PC-3 (cell line): ENCODE measurements at places on chromosomes 2 and 18. TPM values are rescaled to one million over a fixed set of nuclear protein-coding genes. Genes with fewer than 3 reads are reported as not detected.

DNA sequence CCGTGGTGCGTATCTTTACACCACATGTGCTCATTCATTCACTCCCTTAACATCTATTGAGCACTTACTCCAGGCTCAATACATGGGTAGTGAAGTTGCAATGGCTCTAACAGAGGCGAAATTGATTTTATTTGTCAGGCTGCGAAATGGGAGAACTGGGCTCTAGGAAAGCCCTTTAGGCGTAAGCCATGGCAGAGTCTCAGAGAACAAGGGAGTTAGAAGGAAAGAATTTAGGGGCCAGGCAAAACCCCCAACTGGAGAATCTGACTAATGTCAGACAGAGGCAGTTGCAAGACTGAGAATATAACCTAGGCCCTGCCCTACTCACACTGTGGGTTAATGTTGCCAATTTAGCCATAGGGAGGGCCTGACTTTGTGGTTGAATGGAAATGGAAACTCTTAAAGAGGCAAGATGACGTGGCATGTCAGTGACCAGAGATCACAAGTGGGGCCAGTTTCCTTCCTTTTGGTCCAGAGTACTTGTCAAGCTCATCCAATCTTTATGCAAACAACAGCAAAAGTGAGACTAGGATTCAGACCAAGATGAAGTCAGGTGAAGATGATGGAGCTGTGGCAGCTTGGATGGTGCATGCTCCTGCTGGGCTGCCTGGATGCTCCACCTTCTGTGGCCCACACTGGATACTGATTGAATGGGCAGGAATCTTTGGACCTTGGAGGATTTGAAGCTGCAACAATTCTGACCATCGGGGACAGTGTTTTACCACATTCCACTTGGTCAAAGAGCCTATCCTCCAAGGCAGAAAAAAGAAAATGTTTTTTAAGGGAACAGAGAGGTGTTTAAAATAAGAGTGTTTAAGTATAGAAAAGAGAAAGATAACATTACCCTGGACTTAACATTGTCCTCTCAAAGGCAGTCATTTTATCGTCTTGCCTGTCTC lies 92.2 kb downstream of the CAPN13 start:
- no peak for DNase-seq

DNA sequence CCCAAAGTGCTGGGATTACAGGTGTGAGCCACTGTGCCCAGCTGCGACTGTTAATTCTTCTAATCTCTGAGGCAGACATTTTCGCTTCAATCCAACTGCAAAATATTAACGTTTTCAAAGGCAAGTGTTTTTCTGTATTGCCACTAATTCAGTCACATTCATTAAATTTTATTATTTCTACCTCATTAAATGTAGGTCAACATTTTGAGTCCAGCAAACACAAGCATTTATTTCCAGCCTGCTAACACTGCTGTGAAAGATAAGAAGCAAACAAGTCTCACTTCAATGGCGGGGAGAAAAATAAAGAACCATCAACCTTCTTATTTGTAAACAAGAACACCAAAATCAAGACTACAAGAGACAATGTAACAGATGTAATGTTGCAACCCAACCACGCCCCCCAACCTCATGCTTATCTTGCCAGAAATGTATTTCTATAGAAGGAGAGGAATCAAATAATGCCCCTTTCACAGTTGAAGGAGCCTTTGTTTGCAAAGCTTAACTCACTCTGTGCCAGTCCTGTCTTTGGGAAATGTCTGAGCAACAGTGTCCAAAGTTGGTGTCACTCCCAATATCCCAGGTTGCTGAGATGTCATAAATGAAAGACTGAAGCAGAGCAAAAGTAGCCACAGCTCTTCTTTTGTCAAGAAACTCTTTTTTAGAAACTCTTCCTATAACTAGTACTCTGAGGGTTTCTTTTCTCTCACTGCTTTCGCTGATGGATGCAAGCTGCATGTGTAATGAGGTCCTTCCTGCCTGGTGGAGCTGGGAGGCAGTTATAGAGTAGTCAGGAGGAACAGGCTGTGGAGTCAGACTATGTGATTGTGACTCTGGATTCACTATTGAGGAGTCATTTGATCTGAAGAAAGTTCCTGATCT lies 8.6 kb downstream of the DOCK10 start:
- DNase-seq = no peak

- DNase-seq = no peak
Observed at GRCh38 chr18:7748251-7749007, 181.3 kb downstream of the PTPRM start.

DNA sequence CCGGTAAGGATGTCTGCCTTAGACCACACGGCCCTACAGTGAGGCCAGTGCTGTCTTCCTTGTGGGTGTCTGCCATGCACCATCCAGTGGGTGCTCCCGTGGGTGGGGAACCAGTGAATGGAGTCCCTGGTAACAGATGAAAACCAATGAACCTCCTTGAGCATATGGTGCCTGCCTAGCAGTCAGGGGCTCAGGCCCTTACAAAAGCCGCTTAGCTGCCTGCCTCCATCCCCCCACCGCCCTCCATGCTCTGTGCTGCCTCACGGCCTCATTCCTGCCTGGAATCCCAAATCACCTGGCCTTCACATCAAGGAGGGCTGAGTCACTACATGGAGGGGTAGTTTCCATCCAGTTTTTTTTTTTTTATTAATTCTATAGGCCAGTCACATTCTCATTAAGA lies 30.8 kb upstream of the TRIB2 start:
- no peak for DNase-seq

GRCh38 chr2:181682795-181683517 lies 2.6 kb upstream of the NEUROD1 start:
- DNase-seq = no peak

GRCh38 chr2:234710587-234710986 lies 213.7 kb upstream of the ARL4C start:
- no peak for DNase-seq

GRCh38 chr18:54783139-54783538 lies 45.1 kb upstream of the RAB27B start:
- DNase-seq = no peak

DNA sequence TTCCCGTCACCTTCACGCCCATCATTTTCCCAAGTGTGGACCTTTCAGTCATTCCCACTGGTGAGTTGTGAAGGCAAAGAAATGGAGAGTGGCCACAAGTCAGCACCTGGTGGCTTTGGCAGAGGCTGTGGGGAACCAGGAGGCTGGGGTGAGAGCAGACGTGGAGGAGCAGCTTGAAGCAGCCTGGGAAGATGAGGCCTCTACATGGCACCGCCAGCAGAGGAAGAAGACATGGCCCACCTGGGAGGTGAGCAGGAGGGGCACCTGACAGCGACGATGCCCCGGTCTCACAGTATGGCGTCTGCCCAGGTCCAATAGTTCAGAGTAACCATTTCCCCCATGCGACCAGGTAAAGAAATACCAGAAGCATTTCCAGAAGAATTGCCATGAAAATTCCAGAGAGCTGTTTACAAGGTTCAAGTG lies 69.0 kb downstream of the TPO start:
- DNase-seq = no peak

DNA sequence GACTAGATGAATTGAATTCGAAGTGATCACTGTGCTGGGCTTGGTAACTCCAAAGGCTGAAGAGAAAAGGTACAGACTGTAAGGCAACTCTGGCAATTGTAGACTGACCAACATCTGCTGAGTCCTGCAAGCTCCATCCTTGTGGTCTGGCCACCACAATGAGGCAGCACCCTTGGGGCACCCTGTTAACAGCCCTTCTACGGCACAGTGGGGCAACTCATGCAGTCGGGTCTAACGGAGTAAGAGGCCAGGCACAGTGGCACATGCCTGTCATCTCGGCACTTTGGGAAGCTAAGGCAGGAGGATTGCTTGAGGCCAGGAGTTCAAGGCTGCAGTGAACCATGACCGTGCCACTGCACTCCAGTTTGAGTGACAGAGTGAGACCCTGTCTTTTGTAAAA lies 126.8 kb downstream of the ZAP70 start:
- no peak for DNase-seq

GRCh38 chr2:208142925-208143799 lies 2.8 kb downstream of the CRYGB start:
- DNase-seq = no peak

- DNase-seq = peak; percentile 44
Observed at GRCh38 chr18:21735452-21736015, 5.1 kb upstream of the MIB1 start.

DNA sequence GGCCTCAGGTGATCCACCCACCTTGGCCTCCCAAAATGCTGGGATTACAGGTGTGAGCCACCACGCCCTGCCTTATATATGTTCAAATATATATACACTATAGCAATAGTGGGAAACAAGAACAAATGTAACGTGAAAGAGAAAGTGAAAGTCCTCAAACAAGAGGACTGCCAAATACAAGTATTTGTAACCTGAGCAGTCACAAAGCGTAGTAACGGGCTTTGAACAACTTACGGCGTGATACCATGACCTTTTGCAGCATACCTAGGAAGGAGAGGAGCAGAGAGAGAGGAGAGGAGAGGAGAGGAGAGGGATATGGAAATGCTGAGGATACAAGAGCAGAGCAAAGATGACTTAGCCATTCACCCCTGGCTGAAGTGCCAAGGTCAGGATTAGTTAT lies 113.8 kb upstream of the RGPD4 start:
- peak; percentile 29 for DNase-seq

DNA sequence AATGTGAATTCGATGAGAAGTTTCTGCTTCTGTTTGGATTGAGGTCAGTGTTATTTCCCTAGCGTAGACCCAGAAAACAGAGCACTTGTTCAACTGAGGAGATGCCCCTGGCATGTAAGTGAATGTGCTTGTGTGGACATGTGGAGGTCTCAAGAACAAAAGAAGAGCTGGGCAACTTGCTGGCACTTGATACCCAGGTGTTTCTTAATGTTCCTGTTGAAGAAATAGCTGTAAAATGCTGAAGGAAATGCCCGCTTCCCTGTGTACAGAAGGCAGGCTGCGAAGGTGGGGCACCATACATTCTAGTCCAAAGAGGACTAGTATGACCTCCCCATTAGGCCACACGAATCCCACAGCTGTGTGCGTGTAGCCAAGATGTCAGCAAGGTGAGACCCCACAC lies 9.8 kb upstream of the LBH start:
- DNase-seq = no peak

DNA sequence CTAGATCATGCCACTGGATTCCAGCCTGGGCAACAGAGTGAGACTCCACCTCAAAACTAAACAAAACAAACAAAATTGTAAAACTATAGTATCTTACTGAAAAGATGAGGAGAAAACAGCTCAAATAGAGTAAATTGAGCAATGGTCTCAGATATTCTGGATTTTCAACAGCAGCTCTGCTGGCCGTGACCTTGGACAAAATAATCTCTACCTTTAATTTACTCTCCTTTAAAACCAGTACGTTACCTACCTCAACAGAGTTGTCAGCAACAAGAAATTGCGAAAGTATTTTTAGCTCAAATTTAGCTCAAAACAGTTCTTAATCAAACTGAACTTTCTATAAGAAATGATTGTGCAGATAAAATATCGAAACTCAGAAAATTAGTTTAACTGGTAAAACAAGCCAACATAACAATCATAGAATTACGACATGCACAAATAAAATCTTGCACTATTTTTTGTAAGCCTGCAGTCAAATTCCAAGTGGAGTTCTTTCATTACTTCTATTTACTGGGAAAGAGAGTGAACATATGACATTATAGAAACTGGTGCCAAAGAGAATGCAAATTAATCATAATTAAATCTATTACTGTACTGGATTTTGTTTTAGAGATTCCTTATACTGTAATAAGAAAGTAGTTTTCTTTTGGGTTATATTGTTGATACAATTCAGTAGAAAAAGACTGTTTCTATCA lies 40.8 kb downstream of the TRIP12 start:
- DNase-seq = no peak

GRCh38 chr2:189802396-189802912 lies 18.2 kb downstream of the PMS1 start:
- no peak for DNase-seq

DNA sequence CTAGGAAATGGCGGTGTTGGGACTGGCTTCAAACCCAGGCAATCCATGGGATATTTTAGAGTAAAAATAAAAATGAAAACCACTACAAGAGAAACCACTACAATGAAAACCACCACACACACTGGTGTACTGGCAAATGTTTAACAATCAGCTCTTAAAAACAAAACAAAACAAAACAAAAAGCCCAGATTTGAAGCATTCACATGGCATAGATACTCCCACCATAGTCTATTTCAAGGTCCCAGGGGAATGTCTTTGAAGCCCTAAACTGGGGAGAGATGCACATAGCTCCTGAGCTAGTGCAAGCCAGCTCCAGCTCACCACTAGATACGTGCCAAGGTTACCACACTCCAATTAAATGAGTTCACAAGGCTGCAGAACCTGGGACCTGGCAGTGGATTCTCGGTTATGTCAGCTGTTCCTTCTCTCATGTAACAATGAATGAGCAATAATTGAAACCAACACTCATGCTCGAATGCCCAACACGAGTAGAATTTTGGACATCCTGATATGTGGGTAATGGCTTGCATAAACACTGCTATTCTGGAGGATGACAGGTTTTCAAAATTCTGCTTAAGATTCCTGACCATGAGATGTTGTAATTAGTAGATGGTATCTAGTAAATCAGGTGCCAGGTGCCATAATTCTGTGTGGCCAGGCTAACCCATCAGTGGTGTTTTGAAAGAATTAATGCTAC lies 102.2 kb downstream of the OSBPL6 start:
- DNase-seq = no peak

- DNase-seq = no peak
Observed at GRCh38 chr18:13984080-13984479, 68.7 kb upstream of the MC2R start.

GRCh38 chr2:175679231-175679630 lies 322.8 kb downstream of the LNPK start:
- DNase-seq = no peak

DNA sequence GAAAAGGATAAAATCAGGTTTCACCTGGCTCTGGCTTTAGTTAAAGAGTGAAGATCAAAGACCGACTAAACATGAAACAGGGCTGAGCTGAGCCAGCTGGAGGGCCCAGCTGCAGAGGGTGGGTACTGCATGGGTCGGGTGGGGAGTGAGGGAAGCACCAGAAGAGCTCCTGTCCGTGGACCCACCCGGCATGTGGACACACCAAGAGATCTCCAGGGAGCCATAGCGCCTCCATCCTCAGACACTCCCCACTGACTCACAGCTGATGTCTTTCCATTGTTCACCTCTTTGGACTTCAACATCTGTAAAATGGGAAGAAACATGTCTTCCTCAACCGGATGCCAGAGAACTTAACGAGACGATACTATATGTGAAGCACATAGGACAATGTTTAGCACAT lies 178.3 kb upstream of the KLHL29 start:
- no peak for DNase-seq

The CYS1 gene
- total RNA-seq = 0.12 and 0.15 TPM in 2 replicates

The CCDC178 gene
- total RNA-seq = not detected in 2 replicates

The MDH1B gene
- total RNA-seq = 0.23 and 0.40 TPM in 2 replicates

The KRTCAP3 gene
- total RNA-seq = 0.22 TPM in 1 of 2 replicates, not detected in the other

The FBXO48 gene
- 0.52 and 0.91 TPM in 2 replicates for total RNA-seq

The SLC23A3 gene
- 1.4 and 1.7 TPM in 2 replicates for total RNA-seq

The TMX3 gene
- total RNA-seq = 39.1 and 50.1 TPM in 2 replicates

The GLB1L gene
- 6.0 and 6.1 TPM in 2 replicates for total RNA-seq

The GPD2 gene
- 91.3 and 107 TPM in 2 replicates for total RNA-seq

The DNAH7 gene
- 1.9 and 3.1 TPM in 2 replicates for total RNA-seq
